ENCODE measurements at places on chromosomes 5 and 9. TPM values are rescaled to one million over a fixed set of nuclear protein-coding genes. Genes with fewer than 3 reads are reported as not detected.

Gene RASGRF2
- 20.5 TPM for total RNA-seq

DNA sequence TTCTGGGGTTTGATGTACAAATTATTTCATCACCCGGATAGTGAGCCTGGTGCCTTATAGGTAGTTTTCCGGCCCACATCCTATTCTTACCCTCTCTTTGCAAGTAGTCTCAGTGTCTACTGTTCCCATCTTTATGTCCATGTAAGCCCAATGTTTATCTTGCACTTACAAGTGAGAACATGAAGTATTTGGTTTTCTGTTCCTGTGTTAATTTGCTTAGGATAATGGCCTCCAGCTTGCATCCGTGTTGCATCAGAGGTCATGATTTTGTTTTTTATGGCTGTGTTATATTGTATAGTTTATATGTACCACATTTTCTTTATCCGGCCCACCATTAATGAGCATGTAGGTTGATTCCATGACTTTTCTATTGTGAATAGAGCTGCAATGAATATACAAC is 136.5 kb downstream of the PRR16 start:
- no peaks in the 10 kb centered on the region for H3K4me1 ChIP-seq
- DNase-seq: no peak
- H3K4me3 ChIP-seq: no peak overlapping the region
- H3K27ac ChIP-seq: no peak overlapping the region
- no peaks in the 10 kb centered on the region for H3K27me3 ChIP-seq

DNA sequence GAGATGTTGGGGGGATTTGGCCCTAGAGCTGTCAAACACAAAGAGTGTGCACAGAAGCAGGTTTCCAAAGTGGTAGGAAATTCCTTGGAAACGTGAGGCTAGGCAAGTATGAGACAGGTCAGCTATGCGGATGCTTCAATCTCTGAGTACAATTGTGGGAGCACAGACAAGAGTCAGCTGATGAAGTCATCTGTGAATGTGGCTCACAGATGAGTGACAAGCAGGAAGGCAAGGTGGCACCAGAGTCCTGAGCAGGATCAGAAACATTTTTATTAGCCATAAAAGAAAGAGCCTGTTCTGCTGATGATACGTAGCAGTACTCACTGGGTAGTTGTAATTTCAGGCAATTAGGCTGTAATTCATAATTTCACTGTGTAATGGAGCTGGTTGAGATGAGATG is 117.0 kb downstream of the DCP2 start:
- DNase-seq: no peak
- no peak overlapping the region for H3K4me3 ChIP-seq
- no peak overlapping the region for H3K27ac ChIP-seq
- H3K27me3 ChIP-seq: peaks cover 7% of the 10 kb centered on the region

Gene C6
- total RNA-seq: not detected

DNA sequence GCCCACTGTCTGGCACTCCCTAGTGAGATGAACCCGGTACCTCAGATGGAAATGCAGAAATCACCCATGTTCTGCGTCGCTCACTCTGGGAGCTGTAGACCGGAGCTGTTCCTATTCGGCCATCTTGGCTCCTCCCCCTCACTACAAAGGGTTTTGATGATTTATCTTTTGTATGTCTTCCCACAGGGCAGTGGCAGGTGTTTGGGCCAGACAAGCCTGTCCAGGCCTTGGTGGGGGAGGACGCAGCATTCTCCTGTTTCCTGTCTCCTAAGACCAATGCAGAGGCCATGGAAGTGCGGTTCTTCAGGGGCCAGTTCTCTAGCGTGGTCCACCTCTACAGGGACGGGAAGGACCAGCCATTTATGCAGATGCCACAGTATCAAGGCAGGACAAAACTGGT is 9.4 kb downstream of the BTNL8 start:
- H3K27me3 ChIP-seq: peaks cover 10% of the 10 kb centered on the region
- H3K36me3 ChIP-seq: no peaks in the 10 kb centered on the region
- DNase-seq: no peak
- no peak overlapping the region for H3K27ac ChIP-seq
- H3K4me3 ChIP-seq: no peak overlapping the region
- H3K4me1 ChIP-seq: peaks cover 7% of the 10 kb centered on the region

All from activated T-cell treated with anti-CD3 and anti-CD28 coated beads, Interleukin-2, amount 50 U/mL, for 72 hours (primary cell).